ENCODE measurements at places on chromosomes 7 and 10.

GRCh38 chr10:14530465-14530864 lies 199.7 kb upstream of the FRMD4A start:
- no peak for DNase-seq

- no peak for DNase-seq
Measured at GRCh38 chr10:125551247-125551646, 131.7 kb downstream of the TEX36 start.

- DNase-seq, result no peak
Measured at GRCh38 chr10:52383088-52383487, 69.0 kb downstream of the DKK1 start.

DNA sequence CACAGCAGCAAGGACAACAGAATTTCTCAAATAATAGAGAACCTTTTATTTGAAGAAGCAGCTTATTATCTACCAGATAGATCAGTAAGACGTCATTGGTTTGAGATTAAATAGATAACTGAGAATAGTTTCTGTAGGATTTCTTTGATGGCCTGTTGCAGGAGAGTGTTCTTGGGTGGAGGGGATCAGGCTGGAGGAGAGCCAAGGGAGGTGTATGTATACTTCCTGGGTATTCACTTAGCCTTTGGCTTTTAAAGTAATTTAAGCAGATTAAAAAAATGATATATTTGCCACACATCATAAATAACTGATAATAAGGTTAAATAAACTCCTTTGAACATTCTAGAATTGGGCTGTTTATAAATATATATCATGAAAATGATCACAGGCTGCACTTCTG lies 486.1 kb upstream of the IGFBP3 start:
- no peak for DNase-seq

DNA sequence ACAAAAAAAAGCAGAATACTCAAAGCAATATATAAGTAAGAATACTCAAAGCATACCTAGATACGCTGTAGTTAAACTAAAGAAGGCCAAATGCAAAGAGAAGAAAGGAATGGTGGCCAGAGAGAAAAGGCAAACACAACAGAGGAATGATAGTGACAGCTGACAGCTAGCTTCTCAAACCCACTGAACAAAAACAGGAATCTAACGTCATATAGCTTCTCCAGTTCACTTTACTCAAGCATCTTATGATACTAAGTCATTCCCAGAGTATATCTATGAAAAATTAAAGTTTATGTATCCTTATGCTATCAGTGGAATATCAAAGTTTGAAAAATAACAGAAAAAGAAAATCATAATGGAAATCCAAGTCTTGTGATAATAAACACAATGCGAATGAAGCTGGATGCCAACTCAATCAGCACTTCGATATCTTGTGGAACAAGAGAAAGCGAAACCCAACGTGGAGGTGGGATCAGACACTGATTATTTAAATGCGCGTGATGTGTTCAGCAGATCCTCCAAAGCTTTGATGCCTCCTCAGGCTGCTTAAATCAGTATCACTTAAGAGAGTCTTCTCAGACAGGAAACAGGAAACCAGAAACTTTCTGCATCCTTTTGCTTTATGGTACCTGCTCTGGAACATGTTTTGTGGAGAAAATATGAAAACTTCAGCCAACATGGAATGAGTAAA lies 102.8 kb downstream of the PIP4K2A start:
- peak; percentile 55 for DNase-seq

GRCh38 chr10:70849582-70850016 lies 33.9 kb downstream of the SGPL1 start:
- no peak for DNase-seq

GRCh38 chr7:123746931-123747488 lies 1.8 kb downstream of the WASL start:
- no peak for DNase-seq

DNA sequence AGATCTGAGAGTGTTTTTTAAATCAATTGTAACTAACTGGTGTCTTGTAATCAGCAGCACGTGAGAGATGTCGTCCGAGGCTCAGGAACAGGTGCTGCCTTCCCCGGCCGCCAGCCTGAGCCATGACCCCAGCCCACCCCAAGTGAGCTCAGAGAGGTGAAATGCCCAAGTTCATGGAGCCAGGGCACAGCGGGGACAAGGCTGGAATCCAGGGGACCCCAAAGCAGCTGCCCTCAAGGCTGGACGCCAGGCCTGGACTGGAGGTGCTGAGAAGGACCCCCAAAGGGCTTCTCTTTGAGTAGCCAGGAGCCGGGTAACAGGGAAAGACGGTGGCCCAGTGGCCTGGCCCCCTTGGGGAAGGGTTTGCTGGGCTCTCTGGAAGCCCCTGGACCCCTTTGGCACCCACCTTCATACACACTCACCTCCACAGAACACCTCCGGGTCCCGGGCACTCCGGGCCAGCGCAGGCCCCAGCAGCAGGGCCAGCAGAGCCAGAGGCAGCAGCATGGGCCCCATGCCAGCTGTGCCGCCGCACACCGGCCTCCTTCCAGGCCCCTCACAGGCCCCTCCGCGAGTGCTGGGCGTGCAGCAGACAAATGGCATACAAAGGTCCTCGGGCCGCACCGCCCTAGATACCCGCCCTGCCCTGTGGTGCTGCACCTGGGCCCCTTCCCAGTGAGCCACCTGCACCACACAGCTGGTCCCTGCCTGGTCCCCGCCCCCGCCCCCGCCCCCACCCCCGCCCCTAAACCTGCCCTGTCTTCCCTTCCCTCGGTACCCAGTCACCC lies 24.0 kb upstream of the CNPY1 start:
- no peak for DNase-seq

Measured in activated T-cell treated with anti-CD3 and anti-CD28 coated beads, Interleukin-2, amount 50 U/mL, for 4 hours (primary cell).